ENCODE measurements at places on chromosomes 1 and 21.

DNA sequence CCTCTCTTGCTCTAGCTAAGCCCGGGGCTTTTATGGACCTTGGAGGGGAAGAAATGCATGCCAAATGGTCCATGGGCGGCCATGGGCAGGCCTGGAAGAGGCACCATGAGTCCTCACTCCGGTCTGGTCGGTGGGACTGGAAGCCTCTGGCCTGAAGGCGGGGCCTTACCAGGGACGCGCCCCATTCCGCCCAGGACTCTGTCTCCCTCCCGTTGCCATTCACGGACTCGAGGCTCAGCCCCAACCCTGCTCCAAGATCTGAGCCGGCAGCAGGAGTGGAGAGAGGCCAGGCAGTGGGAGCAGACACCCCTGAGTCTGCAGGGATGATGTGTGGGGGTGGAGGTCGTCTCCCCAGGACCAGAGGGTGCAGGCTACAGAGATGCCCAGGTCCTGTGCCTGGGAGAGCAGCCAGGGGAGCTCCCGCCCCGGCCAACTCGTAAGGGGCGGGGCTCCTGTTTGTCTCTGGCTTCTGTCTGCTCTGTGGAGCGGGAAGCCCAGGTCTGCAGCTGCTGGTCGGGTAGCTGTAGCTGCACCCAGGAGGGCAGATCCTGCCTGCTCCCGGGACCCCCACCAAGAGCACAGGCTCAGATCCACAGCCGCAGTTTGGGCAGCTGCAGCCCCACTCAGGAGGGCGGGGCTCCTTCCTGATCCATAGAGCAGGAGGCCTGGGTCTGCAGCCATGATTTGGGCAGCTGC is 8.3 kb upstream of the KANK4 start:
- DNase-seq, result peak; percentile 59

DNA sequence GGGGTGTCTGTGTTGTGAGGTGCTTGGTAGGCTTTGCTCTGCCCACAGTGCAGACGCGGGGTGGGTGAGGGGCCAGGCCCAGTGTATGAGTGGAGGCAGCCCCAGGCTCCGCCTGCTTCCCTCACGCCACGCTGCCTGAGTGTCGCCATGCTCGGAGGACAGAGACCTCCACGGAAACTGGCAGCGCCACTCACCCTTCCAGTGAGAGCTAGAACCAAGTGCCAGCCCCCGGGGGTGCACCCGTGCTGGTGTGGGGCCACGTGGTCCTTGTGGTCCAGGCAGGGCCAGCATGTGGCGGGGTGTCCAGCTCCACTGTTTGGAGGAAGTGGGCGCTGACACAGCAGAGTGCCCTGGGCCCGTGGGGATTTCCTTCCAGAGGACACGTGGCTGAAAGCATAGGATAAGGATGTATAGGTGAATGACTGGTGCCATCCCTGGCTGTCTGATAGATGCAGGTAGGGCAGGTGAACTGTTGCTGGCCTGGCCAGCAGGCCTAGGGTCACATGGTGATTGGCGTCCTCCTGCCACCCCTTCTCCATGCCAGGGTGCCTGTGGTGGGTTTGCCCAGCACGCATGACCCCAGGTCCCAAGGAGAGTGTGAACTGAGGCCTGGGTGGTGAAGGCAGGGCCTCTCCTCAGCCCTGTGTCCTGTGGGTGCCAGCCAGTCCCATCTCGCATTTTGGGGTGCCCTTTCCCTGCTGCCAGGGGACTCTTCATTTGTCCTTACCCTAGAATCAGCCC is 3.8 kb downstream of the LRRC3 start:
- DNase-seq, result no peak

GRCh38 chr1:92201973-92202372 is 15.7 kb upstream of the C1orf146 start:
- no peak for DNase-seq

DNA sequence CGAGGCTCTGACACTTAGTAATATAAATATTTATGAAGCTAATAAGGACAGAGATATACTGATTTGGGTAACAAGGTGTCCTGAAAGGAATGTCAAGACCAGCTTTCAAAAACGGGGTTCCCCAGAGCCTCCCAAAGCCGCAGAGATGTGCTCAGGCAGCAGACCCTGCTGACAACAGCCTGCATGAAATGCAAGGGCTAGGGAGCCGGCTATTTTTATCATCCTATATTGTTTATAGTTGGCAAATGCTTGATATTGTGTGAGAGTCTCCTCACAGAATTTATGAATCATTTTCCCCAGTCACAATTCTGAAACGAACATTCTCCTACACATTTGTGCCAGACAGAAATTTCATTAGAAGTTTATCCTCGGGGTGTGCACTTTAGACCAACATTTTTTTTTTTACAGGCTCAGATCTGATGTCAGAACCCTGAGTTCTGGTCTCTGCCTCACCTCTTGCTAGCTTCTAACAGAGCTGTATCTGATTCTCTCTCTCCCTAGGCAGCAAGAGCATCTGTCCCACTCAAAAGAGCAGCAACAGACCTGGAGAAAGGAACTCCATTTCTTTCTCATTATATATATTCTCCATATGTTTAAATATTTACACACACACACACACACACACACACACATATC is 302.3 kb upstream of the PLD5 start:
- no peak for DNase-seq

GRCh38 chr1:53061859-53062707 is at the start of gene PODN:
PODN (plus strand) TSS chr1:53062213; CDS start chr1:53069856, 7,643 bp downstream.
- peak; percentile 32 for DNase-seq

DNA sequence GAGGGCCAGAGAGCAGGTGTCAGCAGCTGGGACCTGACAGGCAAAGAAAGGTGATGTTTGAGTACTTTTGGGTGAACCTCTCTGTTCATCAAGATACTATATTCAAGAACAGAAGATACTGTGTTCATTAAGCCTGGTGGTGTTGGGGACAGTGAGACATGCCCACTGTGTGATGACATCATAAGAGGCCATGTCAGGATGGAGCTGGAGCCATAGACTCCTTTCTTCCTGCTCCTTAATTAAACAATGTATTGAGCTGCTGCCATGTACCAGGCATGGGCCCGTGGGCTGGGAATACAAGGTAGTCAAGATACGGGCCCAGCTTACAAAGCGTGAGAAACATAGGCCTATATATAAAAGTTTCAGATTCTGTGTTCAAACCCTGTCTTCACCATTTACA is 435.4 kb downstream of the RPS6KC1 start:
- DNase-seq, result no peak

All from muscle of back (tissue), 13 donors.